IMR-90 (cell line): ENCODE measurements at places on chromosomes 1 and 21. TPM values are rescaled to one million over a fixed set of nuclear protein-coding genes. Genes with fewer than 3 reads are reported as not detected.

OXCT2 gene
- 0.18 and 0.28 TPM in 2 replicates for total RNA-seq

SUSD4 gene
- 1.1 and 2.7 TPM in 2 replicates for total RNA-seq

F3 gene
- total RNA-seq, result 75.6 and 102 TPM in 2 replicates

DNA sequence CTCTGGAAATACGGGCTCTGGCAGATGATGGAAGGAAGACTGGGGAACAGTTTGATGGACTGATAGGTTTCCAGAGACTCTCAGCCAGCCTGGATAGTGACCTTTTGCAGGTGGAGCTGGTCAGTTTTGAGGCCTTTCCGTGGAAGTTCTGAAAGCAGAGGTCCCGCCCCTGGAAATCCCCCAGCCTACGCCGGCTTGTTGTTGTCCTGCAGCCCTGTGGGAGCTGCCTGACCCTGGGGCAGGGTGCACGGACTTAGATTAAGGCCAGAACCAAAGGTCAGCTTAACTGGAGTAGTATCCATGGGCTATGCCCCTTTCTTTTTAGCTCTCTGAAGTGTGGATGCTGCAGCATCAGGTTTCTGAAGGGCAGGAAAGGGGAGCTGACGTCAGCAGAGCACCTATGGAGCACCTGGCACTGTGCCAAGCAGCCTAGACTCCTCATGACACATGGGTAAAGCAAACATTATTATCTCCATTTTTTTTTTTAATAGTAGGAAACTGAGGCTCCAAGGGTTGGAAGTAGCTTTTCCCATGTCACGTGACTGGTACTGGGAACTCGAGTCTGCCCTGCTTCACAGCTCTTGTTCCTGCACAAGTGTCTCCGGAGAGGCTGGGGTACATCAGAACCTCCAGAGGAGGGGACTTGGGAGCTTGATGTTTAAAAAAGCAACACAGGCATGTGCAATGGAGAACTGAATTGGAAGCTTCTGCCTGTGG, 38.5 kb downstream of the IER5 start:
- no peak overlapping the region for H3K27ac ChIP-seq
- no peaks in the 10 kb centered on the region for H3K27me3 ChIP-seq
- peaks cover 12% of the 10 kb centered on the region; the same call in 1 of the 2 replicates for H3K4me1 ChIP-seq
- no peak for DNase-seq

GRCh38 chr1:155123801-155124200, 3.9 kb upstream of the EFNA1 start:
- peaks cover 61% of the 10 kb centered on the region for H3K27me3 ChIP-seq
- H3K27ac ChIP-seq, result no peak overlapping the region
- no peaks in the 10 kb centered on the region for H3K36me3 ChIP-seq
- no peak overlapping the region for H3K4me3 ChIP-seq

GRCh38 chr1:6891781-6892579, 106.7 kb downstream of the CAMTA1 start:
- H3K4me3 ChIP-seq, result no peak overlapping the region
- H3K27me3 ChIP-seq, result no peaks in the 10 kb centered on the region
- no peak for DNase-seq
- H3K4me1 ChIP-seq, result peaks cover 4% of the 10 kb centered on the region
- H3K36me3 ChIP-seq, result no peaks in the 10 kb centered on the region
- H3K27ac ChIP-seq, result no peak overlapping the region

- no peaks in the 10 kb centered on the region for H3K27me3 ChIP-seq
- H3K27ac ChIP-seq, result no peak overlapping the region
- no peaks in the 10 kb centered on the region for H3K4me1 ChIP-seq
- no peak overlapping the region for H3K4me3 ChIP-seq
- DNase-seq, result peak; percentile 43
Measured at GRCh38 chr1:157025856-157026255, 19.7 kb downstream of the ARHGEF11 start.

DNA sequence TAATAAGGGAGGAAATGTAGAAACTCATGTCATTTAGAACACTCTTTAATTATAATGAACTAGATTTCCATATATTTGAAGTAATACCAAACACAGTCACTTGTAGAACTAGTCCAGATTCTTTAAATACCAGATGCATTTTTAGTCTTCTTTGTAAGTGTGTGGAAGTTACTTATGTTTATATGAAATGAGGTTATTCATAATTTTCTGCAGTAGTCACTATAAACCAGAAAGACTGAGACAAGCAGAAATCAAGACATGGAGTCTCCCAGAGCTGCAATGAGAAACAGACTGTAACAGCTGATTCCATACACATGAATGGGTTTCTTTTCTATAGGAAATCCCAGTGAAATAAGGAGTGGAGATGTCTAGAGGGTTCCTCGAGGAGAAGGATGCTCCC, 216.6 kb upstream of the ZP4 start:
- no peak overlapping the region for H3K4me3 ChIP-seq
- peak; percentile 19 for DNase-seq
- H3K36me3 ChIP-seq, result no peaks in the 10 kb centered on the region
- H3K4me1 ChIP-seq, result no peaks in the 10 kb centered on the region
- peak overlapping the region; percentile 70; the same call in 1 of the 2 replicates for H3K27ac ChIP-seq
- no peaks in the 10 kb centered on the region for H3K27me3 ChIP-seq

DNA sequence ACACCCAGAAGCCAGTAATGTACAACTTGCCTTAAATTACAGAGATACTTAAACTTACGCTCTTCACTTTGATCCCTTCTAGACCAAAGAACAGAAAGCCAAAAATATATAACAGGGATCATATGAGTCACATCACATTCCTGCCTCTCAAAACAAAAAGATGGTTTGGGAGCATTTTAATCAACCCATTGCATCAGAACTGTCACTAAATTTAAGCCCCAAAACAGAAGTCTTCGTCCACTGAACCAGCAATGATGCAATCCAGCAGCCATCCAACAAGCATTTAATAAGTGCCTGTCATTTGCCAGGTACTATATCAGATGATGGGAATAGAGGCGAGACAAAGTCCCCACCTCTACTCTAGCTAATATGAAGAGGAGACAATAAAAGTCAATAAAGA, 42.7 kb upstream of the GLIS1 start:
- peaks cover 2% of the 10 kb centered on the region for H3K36me3 ChIP-seq
- H3K27me3 ChIP-seq, result no peaks in the 10 kb centered on the region
- H3K4me1 ChIP-seq, result peaks cover 2% of the 10 kb centered on the region; the same call in 1 of the 2 replicates
- H3K4me3 ChIP-seq, result no peak overlapping the region
- DNase-seq, result peak; percentile 44

DNA sequence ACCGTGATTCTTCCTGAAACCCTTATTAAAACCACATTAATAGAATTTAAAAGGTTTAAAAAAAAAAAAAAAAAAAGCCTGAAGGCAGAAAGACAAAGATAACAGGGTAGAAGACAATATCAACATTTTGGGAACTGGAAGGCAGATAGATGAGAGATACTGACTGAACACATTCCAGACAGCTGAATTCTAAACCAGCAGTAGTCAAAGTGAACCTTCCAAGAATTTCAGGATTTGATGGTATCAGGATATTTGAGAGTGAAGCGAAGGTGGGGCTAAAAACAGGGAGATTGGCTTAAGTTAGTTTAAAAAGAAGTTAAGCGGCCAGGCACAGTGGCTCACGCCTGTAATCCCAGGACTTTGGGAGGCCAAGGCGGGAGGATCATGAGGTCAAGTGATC, 5.3 kb upstream of the CXADR start:
- no peaks in the 10 kb centered on the region for H3K27me3 ChIP-seq
- no peak for DNase-seq
- no peaks in the 10 kb centered on the region for H3K36me3 ChIP-seq
- peaks cover 3% of the 10 kb centered on the region; the same call in 1 of the 2 replicates for H3K4me1 ChIP-seq

GRCh38 chr1:234978397-234979295, 150.0 kb downstream of the TOMM20 start:
- H3K36me3 ChIP-seq, result no peaks in the 10 kb centered on the region
- no peaks in the 10 kb centered on the region for H3K27me3 ChIP-seq
- DNase-seq, result peak; percentile 93
- H3K27ac ChIP-seq, result peak overlapping the region; percentile 96

GRCh38 chr1:183231545-183231944, 45.5 kb downstream of the LAMC2 start:
- DNase-seq, result no peak
- no peaks in the 10 kb centered on the region for H3K36me3 ChIP-seq
- H3K4me3 ChIP-seq, result no peak overlapping the region
- no peak overlapping the region for H3K27ac ChIP-seq

DNA sequence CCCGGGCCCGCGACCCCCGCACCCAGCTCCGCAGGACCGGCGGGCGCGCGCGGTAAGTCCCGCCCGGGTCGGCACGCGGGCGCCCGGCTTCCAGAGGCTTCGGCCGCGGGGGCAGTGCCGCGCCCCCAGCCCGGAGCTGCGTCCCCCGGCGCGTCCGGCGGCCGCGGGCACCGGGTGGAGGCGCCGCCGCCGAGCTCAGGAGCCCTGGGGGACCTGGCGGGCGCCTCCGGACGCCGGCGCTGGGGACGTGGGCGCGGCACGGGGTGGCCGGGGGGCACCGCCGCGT, 227 bp downstream of the NBL1 start:
- peak overlapping the region; percentile 72 for H3K4me3 ChIP-seq
- peaks cover 22% of the 10 kb centered on the region; the same call in 1 of the 2 replicates for H3K4me1 ChIP-seq
- peak overlapping the region; percentile 71; the same call in 1 of the 2 replicates for H3K27ac ChIP-seq
- H3K36me3 ChIP-seq, result peaks cover 2% of the 10 kb centered on the region; the same call in 1 of the 2 replicates
- H3K27me3 ChIP-seq, result no peaks in the 10 kb centered on the region

- no peaks in the 10 kb centered on the region for H3K36me3 ChIP-seq
- DNase-seq, result no peak
- H3K27me3 ChIP-seq, result no peaks in the 10 kb centered on the region
- no peak overlapping the region for H3K27ac ChIP-seq
- H3K4me3 ChIP-seq, result no peak overlapping the region
Measured at GRCh38 chr1:237901299-237901934, 10.7 kb upstream of the ZP4 start.

- no peak overlapping the region for H3K4me3 ChIP-seq
- H3K27ac ChIP-seq, result no peak overlapping the region
- no peak for DNase-seq
Measured at GRCh38 chr1:201260236-201260590, 23.1 kb upstream of the PKP1 start.

DNA sequence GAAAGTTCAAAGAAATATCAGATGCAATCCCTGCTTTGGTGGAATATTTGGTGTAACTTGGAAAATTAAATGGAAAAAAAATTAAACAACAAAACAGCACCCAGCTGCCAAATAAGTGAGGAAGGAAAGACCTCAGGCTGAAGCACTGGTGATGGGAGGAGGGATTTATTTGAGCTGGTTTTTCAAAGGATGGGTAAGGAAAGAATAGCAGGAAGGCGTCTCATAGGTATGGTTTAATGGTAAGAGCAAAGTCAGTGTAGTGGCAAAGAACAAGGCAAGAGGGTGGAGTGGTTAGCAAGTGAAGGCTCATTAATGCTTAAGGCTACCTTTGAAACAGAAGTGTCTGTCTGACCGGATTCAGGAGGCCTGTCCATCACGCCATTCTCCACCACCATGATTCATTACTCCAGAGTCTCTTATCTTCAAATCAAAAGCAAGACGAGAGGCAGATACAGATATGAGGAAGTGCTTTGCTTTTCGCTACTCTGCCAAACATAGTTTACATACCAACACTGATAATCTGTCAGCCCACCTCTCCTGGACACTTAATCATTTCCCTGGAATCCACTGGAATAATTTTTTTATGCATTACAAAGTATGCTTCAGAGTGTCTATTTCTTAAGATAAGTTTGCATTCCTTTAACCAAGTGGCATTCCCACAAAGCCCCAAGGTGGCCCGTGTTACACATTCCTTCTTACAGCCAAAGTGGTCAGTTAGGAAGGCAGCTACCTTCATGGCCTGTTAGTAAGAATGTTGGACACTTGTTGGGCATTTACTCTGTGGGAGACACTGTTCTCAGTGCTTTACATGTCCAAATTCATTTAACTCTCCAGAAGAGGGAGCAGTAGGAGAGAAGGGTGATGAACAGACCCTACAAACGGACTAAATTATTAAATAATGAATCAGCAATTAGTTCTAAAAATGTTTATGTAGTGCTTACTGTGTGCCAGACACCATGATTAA, 146.6 kb downstream of the ROR1 start:
- no peaks in the 10 kb centered on the region for H3K36me3 ChIP-seq
- H3K4me3 ChIP-seq, result no peak overlapping the region
- DNase-seq, result peak; percentile 89
- H3K27me3 ChIP-seq, result peaks cover 2% of the 10 kb centered on the region

DNA sequence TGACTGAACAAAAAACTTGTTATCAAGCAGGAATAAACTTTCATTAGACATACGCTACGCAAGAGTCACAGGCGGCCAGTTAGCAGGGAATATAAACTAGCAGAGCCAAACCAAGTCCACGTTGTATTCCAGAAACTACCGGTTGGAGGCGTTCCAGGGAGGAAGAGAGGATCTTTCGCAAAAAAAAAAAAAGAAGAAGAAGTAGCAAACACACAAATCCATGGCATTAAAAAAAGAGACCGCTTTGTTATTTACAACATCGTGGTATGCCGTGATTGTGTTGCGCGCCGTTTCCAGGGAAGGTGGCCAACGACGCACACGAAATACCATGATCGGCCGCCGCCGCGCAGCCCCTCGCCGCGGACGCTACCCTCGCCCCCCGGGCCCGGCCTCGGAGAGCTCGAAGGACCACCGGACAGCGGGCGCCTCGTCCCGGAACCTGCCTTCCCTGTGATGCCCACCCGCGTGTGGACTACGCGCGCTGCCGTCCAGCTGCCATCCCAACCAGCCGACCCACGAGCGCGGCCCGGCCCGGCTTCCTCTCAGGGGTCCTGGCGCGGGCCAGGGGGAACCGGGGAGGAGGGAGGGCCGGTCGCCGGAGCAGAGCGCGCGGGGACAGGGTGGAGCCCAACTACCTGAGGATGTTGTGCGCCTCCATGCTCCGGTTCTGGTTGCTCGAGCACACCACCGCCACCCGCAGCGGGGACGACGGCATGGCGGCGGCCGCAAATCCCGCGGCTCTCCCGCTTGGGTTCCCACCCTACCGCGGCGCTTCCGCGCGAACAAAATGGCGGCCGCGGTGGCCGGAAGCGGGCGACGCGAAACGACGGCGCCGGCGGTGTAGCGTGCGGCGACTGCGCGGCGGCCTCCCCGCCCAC, 581 bp downstream of the SSU72 start:
- H3K4me3 ChIP-seq, result peak overlapping the region; percentile 71
- peaks cover 14% of the 10 kb centered on the region for H3K36me3 ChIP-seq
- peak overlapping the region; percentile 92 for H3K27ac ChIP-seq
- no peaks in the 10 kb centered on the region for H3K4me1 ChIP-seq
- H3K27me3 ChIP-seq, result peaks cover 10% of the 10 kb centered on the region; the same call in 1 of the 2 replicates

DNA sequence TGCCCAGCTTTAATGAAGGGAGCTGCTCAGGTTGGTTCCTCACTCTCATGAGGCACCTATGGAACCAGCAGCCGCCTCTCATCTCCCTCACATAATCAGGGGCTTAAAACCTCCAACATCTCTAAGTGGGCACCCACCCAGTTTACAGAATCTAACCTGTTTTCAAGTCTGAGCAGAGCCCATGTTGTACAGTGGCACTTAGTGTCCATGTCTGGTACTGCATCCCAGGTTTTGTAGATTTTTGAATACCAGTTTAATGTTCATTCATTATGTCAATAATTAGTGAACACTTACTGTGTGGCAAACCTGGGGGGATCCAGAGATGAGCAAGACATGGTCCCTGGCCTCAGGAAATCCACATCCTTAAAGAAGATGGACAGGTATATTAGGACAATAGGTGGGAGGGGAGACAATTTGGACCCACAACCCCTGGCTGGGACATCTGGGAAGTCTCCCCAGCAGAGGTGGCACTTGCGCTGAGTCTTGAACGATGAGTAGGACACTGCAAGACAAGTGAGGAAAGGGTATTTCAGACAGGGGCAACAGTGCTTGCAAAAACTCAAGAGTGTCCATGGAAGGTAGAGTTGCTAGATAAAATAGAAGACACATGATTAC, 83.3 kb downstream of the LACTBL1 start:
- DNase-seq, result peak; percentile 51
- H3K36me3 ChIP-seq, result peaks cover 22% of the 10 kb centered on the region
- no peak overlapping the region for H3K4me3 ChIP-seq
- peaks cover 5% of the 10 kb centered on the region; the same call in 1 of the 2 replicates for H3K4me1 ChIP-seq
